ENCODE measurements at places on chromosomes 2 and 18.

- DNase-seq = no peak
Measured at GRCh38 chr2:134714228-134714627, 4.6 kb downstream of the TMEM163 start.

- DNase-seq = no peak
Measured at GRCh38 chr2:35864141-35864540, 491.4 kb upstream of the CRIM1 start.

DNA sequence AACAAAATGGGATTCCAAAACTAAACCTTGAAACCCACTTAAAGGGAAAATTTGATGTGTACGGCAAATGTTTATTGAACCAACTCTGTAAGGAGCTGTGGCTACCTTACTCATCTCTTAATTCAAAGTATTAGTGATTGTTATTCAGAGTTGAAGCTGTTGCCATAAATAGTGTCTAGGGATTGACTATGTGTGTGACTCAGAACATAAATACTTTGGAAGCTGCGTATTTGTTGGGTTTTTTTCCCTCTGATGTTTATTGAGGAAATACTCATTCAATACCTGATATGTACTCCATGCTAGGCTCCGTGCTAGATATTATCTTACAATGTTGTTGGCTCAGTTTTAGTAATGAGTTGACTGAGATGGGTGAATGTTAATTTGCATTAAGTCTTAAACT is 90.4 kb downstream of the PTRHD1 start:
- DNase-seq = no peak

- DNase-seq = no peak
Measured at GRCh38 chr2:750628-751027, 73.4 kb upstream of the TMEM18 start.

DNA sequence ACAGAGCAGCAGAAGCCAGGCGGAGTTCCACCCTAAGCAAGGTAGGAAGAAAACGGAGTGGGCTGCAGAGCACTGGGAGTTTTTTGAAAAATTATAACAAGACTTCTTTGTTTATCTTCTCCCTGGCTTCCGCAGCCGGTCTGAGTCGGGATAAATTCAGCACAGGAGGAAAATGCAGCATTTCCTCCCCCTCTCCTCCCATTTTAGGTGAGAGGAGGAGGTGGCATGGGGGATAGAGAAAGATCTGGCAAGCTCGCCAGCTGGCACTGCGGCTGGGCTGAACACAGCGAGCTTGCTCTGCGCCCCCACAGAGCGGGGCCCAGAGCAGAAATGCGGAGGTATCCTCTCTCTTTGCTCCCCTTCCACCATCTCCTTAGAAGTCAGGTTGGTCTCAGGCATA is 17.7 kb upstream of the CHRNA1 start:
- DNase-seq = no peak

DNA sequence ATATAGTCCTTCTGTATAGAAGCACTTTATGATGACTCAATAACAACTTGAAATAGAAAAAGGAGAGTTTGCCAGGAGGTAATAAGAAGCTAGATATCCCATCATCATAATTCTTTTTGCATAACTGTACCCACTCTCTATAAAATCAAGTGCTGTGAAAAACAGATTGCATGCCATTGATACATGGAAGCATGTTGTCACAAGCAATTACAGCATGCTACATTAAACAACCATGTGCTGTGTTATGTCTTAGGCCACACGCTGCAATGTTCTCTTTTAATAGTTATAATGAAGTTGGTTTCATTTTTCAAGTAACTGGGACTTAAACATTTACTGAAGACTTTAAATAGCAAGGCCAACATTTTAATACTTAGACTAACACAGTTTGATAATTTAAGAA is 264.2 kb downstream of the RPRM start:
- DNase-seq = no peak

DNA sequence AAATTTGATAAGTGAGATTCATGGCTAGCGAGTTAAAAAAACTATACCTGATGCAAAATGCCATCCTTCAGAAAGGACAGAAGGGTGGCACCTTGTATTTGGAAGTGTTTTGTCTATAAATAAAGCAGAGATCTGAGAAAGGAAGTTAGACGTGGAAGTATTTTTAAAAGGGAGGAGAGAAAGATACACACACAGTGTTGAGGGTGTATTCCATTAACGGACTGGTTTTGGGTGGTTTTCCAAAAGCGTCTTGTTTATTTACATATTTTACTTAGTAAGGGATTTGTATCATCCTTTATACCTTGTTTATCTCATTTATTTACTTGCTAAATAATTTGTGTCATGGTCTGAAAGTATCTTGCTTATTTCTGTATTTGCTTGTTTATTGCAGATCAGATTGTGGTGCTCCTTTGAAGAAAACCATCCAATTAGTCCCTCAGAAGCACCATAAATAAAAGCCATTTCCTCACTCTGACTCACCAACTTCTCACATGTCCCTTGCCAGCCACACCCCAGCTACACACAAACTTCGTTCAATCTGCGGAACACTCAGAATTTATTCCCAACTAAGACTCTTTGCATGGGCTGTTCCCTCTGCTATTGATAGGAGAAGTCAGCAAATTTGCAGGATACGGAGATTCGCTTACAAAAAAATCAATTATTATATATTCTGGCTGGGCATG is 90.8 kb downstream of the FAM124B start:
- no peak for DNase-seq

DNA sequence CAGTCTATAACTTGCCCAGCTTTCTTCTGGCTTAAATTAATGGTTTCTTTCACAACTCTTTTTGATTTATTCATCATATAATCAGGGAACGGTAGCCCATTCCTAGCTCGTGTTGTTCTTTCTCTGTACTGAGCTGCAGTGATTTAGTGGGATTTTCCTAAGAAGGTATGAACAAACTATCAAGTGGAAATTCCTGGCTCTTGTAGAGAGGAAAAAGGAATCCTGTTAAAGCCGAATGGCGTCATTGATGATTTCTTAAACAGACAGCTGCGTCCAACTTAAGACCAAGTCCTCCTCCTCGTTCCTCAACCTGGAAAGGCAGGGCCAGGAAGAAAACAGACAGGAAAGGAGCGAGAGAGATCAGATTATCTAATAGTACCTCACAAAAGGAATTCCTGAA is 69.2 kb upstream of the CABLES1 start:
- no peak for DNase-seq

DNA sequence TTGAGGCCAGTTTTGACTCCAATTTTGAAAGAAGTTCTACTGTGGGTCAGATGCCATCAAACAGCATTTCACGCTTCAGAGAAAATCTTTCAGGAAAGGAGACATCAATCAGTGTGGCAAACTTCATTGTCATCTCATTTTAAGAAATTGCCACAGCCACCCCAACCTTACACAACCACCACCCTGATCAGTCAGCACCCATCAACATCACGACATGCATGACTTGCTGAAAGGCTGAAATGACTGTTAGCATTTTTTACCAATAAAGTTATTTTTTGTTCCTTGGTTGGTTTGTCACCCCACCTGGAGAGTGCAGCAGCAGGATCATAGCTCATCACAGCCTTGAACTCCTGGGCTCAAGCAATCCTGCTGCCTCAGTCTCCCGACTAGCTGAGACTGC is 10.4 kb downstream of the DNAJC10 start:
- no peak for DNase-seq

DNA sequence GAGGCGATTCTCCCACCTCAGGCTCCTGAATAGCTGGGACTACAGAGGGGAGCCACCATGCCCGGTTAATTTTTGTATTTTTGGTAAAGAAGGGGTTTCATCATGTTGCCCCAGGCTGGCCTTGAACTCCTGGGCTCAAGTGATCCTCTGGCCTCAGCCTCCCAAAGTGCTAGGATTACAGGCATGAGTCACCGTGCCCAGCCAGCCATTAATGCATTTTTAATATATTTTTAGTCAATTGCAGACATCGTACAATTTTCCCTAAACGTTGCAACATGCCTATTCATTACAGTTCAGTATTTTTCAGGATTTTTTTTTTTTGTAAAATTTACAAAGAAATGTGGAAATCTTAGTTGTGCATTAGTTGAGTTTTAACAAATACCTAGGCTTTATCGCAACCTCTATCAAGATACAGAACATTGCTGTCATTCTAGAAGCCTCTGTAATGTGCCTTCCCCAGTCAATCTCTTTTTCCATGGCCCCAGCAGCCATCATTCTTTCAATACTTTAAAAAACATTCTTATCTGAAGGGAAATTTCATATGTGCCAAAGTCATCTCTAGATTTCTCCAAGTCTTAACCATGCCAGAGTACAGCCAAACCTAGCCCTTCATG is 14.7 kb downstream of the NABP1 start:
- no peak for DNase-seq

DNA sequence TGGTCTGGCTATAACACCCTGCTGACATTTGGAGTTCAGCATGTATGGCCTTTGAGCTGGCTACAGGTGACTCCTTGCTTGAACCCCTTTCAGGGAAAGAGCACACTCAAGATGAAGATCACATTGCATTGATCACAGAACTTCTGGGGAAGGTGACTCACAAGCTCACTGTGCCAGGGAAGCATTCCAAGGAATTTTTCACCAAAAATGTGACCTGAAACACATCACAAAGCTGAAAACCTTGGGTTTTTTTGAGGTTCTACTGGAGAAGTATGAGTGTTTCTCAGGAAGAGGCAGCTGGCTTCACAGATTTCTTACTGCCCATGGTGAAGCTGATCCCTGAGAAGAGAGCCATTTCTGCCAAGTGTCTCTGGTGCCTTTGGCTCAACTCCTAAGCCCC is 879.0 kb downstream of the CBLN2 start:
- DNase-seq = no peak
